Activated T-cell treated with anti-CD3 and anti-CD28 coated beads for 24 hours (primary cell): ENCODE measurements at places on chromosomes 16 and 17.
A peak's percentile ranks its signal among the peaks of the same experiment; 100 is the strongest.

GRCh38 chr17:1289695-1290094, 10.2 kb downstream of the TRARG1 start:
- no peak for DNase-seq

- DNase-seq, result no peak
These were observed 9.6 kb downstream of the G6PC3 start for GRCh38 chr17:44079877-44080821.

DNA sequence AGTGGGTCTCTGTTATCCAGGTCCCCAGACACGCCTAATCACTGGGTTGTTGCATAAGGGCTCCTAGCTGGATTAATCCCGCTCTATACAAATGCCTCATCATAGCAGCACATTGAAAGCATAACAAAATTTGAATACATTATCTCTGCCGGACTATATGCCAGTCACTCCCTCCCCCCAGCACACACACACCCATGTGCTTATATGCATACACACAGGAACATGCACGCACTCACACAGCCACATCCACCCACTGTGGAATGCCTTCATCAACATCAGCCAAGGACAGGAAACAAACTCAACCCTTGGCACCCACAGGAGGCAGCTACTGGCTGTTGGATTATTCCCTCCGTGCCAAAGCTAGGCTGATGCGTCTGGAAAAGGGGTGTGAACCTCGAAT, 3.5 kb upstream of the CDH13 start:
- no peak for DNase-seq

GRCh38 chr17:6243186-6243585, 173.0 kb downstream of the WSCD1 start:
- DNase-seq, result no peak

- no peak for DNase-seq
These were observed 401.2 kb downstream of the CDH13 start for GRCh38 chr16:83027973-83028372.

DNA sequence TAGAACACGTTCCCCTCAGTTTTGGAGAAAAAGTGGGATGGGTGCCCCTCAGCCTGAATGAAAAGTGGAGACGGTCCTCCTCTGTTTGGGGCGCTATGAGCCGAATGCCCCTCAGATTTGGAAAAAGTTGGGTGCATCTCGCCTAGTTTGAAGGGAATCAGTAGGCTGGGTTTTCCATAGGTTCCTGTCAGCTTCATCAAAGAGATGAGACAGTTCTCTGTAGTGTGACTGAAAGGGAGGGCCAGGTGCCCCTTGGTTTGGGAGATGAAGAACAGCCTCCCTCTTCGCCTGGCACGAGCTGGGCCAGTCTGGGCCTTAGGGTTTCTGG, 742 bp upstream of the SLC9A5 start:
- no peak for DNase-seq

GRCh38 chr16:51967646-51968045, 579.3 kb downstream of the TOX3 start:
- no peak for DNase-seq

GRCh38 chr16:58507195-58507962, 7.4 kb downstream of the NDRG4 start:
- DNase-seq, result no peak

DNA sequence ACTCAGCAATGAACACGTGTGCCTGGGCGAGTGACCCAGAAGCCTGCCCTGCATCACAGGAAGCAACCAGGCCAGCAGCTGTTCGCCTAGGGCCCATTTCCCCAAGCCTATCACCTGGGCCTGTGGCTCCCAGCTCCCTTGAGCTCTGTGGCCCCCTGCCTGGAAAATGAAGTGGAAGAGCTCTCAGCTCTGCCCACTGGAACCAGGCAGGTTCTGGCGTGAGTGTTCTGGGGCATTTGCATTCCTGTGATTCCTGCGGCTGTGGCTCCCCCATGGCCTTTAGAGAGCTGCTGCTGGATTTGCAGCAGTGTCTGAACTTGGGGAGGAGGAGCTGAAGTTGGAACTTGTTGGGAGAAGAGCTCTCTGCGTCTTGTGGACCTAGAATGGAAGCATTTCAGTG, 22.8 kb downstream of the PGS1 start:
- no peak for DNase-seq

- DNase-seq, result no peak
These were observed 65.4 kb upstream of the GNAO1 start for GRCh38 chr16:56125922-56126321.

DNA sequence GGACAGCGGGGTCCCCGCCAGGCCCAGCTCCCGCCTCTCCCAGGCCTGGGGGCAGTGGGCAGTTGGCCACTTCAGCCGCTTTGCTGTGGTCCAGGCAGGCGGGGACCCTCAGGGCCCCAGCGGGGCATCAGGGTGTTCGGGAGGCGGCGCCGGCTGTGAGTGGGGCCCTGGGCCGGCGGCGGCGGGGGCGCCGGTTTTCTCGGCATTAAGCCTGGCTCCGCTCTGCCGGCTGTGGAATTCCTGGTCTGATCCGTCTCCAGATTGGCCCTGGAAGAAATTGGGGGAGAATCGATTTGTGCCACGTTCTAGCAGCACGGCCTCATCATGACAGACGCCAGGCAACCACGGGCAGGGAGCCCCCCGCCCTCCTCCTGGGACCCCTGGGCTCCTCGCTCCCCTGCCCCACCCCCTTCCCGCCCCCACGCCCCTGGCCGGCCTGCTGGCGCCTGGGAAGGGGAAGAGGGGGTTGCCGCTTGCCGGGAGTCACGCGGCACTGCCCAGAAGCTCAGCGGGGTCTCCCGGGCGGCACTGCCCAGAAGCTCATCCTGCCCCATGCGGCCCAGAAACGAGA, 28.6 kb upstream of the SSTR5 start:
- DNase-seq, result no peak

DNA sequence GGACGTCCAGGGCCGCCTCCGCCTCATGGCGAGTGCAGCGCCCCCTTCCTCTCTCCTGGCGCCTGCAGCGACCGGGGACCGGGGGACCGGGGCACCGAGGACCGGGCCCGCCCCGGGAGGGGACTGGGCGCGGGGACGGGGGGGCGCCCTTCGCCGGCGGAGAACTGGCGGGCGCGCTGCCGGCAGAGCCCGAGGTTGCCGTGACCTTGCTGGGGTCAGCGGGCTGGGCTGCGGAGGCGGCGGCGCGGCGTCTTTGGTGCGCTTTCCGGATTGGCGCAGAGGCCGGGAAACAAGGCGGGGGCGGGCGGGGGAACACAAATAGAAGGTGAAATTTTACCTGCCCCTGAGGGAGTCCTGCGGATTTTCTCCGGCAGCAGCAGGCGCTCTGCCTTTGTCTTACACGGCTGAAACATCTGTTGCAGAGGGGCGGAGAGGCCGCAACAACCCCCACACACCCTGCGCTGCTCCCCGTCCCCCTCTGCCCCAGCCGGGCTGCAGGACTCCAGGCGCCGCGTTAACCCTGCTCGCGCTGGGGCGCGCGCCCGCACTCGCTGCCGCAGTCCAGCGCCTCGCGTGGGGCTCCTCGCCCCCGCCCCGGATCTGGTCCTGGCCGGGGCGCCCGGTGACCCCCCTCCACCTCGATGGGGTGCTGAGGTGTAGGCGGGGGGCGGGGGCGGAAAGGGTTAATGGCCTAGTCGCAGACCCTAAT, 53.5 kb downstream of the SREBF1 start:
- peak; percentile 33 for DNase-seq

- no peak for DNase-seq
These were observed 13.3 kb downstream of the CNEP1R1 start for GRCh38 chr16:50038286-50038685.

GRCh38 chr16:1580956-1581355, 30.9 kb downstream of the IFT140 start:
- DNase-seq, result no peak

GRCh38 chr17:64739316-64740058, 77.4 kb upstream of the SMURF2 start:
- DNase-seq, result no peak

- DNase-seq, result no peak
These were observed 19.7 kb downstream of the TMEM11 start for GRCh38 chr17:21194226-21194625.

DNA sequence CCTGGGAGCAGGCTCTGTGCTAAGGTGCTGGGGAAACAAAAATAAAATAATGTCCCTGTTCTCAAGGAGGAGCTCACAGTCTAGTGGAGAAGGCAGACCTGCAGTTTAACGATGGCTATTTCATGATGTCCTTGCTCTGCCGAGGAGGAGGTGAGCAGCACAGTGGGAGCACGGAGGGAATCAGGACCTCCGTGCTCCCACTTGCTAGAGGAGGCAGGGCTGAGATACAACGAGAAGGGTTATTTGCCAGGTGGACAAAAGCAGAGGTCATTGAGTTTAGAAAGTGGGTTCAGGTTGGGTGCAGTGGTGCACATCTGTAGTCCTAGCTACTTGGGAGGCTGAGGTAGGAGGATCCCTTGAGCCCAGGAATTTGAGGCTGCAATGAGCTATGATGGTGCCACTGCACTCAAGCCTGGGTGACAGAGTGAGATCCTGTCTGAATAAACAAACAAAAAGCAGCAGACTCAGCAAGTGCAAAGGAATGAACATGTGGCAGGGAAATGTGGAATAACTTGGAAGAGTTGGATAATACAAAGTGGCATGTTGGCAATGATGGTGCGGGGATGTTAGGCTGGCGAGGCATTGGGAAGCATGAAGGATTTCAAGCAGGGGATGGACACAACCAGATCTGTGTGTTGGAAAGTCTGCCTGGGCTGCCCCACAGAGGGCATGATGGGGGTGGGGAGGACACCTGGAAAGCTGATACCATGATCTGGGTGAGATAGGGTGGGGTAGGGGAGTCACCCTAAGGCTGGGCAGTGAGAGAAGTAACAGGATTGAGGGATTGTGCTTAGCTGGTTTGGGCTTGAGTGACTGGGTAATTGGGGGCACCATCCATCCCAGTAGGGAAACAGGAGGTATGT, 12.8 kb upstream of the TNS4 start:
- DNase-seq, result no peak

GRCh38 chr17:32161506-32162365, 19.4 kb downstream of the RHOT1 start:
- no peak for DNase-seq

GRCh38 chr17:67227488-67227887, 17.5 kb downstream of the HELZ start:
- DNase-seq, result no peak

DNA sequence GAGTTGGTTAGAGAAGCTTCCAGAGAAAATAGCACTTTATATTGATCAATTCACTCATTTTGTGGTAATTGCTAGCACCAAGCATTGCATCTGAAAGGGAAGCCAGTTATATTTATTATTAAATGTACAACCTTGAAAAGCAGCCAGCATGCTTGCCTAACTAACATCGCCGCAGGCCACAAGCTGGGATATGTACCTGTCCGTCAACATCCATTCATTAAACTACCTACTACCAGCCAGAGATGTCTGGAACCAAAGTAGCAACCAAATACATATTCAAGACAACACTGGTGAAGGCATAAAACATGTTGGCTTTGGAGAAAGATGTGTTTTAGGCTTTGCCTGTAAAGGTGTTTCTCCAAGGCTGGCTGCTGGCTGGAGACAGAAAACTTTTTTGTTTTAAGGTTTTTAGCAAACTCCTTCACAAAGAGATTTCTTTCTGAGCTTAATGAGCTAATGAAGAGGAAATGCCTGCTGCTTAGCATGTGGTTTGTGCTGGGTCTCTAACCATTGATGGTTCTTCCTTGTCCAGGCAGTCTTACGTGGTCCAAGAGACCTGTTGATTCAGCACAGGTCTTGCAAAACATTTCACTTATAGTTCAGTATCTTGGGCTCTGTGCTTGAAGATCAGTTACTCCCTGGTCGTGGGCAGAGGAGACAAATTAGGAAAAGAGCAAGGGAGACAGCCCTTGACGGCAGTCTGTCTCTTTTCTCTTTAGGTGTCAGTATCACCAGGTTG, 3.1 kb downstream of the ITPRIPL2 start:
- no peak for DNase-seq

DNA sequence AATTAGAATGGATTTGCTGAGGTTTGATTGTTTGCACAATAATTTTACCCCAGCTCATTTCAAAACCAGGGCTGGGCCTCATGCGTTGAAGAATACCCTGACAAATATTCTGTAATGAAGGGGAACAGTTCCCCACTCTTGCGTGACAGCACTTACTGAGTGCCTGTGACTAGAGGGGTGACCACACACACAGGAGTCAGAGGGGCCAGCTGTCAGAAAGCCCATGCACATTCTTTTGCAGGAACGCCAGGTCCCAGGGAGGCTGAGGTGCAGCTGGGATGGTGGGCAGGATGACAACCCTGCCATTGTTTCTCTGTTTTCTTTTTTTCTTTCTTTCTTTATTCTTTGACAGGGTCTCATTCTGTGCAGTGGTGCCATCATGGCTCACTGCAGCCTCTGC, 44.6 kb downstream of the SMPD3 start:
- no peak for DNase-seq

DNA sequence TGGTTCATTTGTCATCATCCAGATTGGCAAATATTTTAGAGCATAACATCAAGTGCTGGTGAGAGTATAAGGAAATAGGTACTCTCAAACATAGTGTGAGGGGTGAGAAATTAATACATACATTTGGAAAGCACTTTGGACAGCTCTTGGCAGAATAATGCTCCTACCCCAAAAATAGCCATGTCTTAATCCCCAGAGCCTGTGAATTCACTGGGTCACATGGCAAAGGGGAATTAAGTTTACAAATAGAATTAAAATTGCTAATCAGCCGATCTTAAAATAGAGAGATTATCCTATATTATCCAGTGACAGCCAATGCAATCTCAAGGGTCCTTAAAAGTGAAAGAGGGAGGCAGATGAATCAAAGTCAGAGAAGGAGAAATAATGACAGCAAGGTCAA, 38.8 kb upstream of the ANKFN1 start:
- DNase-seq, result no peak

- no peak for DNase-seq
These were observed 56.6 kb downstream of the TMEM186 start for GRCh38 chr16:8740775-8741355.

DNA sequence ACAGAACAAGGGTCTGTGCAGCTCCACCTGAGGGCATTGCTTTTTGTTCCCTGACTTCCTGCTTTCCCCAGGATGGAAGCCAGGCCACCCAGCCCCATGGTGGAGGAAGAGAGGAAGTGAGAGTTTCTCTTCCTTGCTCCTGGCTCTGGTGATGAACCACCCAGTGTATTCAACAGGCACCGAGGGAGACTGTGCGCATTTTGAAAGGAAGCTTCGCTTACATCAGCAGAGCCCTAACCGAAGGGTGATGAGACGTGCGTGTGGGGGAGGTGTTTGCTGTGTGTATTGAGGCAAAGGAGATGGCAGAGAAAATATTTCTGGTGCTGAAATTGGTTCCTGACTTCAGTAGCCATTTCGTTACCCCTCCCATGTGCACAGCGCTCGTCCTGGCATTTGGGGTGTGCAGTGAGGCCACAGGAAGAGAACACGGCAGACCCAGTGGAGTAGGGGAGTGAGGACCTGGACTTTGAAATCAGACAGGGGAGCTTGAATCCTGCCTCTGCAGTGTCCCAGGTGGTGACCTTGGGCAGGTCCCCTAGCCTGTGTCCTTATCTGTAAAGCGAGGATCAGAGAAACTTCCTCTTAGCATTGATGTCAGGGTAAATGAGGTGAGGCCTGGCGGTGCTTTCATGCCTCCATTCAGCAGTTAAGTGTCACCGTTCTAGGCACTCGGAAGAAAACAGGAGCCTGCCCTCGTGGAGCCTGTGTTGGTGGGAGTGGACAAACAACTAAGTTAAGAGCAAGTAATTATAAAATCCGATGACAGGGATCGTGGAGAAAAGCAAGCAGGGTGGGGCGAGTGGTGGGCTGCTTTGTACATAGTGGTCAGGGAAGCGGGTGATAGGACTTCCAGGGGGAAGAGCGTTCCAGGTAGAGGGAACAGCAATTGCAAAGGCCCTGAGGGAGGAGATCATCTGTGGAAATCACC, 7.4 kb downstream of the CMIP start:
- DNase-seq, result no peak

- DNase-seq, result no peak
These were observed 4.8 kb downstream of the ABCA10 start for GRCh38 chr17:69223809-69224208.
